GM20000 (cell line): ENCODE measurements at places on chromosomes 7 and 10.

DNA sequence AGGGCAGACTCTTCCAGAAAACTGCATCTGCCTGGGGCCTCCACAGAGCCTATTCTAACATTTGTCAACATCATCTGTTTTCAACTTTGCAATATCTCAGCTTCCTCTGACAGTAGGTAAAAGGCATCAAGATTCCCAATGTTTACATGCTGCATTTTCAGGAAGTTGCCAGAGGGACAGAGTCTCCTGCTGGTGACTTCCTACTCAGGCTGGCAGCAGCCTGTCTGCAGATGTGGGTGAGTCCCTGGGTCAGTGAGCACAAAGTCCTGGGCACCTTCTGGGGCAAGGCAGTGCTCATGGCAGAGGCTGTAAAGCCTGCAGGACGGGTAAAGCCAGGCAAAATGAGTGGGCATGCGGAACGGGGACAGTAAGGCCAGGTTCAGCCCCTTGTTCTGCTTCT, 69.4 kb downstream of the EBF3 start:
- DNase-seq, result no peak

- no peak for DNase-seq
Observed at GRCh38 chr7:20385126-20385525, 54.4 kb downstream of the ITGB8 start.

- no peak for DNase-seq
Observed at GRCh38 chr10:104935656-104936055, 294.6 kb downstream of the SORCS3 start.

- DNase-seq, result no peak
Observed at GRCh38 chr10:10367264-10367663, 650.4 kb upstream of the CELF2 start.

- DNase-seq, result no peak
Observed at GRCh38 chr7:96055717-96056116, 266.2 kb downstream of the SLC25A13 start.

- no peak for DNase-seq
Observed at GRCh38 chr10:128432011-128432410, 305.8 kb upstream of the MKI67 start.

DNA sequence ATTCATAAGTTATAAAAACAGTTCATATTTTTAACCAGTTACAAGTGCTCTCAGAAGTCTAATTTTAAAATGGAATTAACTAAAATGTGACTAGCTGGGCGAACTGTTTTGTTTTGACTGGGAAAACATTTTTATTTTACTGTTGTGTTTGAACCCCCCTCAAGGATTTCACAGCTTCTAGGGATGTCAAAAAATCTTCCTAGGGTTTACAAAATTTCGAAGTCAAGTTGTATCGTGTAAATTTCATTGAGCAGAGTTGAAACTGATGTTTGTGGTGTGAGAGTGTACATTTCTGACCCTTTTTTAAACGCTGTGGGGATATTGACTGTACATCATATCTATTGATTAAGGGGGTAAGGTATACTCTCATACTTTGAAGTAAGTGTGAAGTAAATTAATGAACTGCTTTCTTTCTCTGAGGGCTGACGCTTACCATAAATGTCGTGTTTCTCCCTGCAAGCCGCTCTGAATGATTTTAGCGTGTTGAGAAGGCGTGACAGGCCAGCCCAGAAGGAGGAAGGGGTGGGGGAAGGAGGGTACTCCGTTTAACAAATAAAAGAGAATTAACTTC, 1.8 kb upstream of the SP8 start:
- no peak for DNase-seq

DNA sequence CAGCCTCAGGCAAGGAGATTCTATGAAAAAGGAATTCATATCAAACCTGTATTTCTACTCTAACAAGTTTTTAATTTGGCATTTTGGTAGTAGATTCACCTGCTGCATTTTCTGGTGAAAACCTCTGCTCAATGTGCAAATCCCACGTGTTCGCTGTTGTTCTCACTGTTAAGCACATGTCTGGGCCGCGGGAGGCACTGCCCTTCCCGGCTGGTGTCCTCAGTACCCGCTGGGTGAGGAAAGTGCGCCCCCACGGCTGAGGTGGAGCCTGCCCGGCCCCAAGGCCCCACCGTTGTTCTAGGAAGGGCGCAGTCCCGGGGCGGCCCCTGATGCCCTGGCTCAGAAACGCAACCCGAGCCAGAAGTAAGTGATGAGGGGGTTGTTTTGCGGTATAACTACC, 193.4 kb upstream of the VWC2 start:
- no peak for DNase-seq

GRCh38 chr10:24703700-24704099, 20.0 kb downstream of the ARHGAP21 start:
- no peak for DNase-seq

DNA sequence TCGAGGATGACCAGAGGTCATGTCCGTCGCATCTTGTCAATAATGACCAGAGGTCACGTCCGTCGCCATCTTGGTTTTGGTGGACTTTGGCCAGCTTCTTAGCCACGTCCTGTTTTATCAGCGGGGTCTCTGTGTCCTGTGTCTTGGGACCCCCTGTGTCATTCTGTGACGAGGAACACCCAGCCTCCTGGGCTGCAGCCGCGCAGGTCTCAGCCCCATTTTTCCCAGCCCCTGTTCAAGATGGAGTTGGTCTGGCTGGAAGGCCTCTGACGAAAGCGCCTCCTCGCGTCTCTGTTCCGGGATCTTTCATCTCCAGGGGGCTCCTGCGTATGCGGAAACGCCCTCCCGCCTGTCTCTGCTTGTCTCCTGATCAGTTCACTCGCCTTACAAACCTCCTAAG, 134.2 kb downstream of the ELFN1 start:
- DNase-seq, result no peak

GRCh38 chr10:60346661-60347060, 43.0 kb downstream of the ANK3 start:
- no peak for DNase-seq
